ENCODE measurements at places on chromosomes 3 and 15. TPM values are rescaled to one million over a fixed set of nuclear protein-coding genes. Genes with fewer than 3 reads are reported as not detected.

- DNase-seq: no peak
Observed at GRCh38 chr3:122880173-122880572, 85.3 kb downstream of the SLC49A4 start.

Gene GRK7
- total RNA-seq: not detected

DNA sequence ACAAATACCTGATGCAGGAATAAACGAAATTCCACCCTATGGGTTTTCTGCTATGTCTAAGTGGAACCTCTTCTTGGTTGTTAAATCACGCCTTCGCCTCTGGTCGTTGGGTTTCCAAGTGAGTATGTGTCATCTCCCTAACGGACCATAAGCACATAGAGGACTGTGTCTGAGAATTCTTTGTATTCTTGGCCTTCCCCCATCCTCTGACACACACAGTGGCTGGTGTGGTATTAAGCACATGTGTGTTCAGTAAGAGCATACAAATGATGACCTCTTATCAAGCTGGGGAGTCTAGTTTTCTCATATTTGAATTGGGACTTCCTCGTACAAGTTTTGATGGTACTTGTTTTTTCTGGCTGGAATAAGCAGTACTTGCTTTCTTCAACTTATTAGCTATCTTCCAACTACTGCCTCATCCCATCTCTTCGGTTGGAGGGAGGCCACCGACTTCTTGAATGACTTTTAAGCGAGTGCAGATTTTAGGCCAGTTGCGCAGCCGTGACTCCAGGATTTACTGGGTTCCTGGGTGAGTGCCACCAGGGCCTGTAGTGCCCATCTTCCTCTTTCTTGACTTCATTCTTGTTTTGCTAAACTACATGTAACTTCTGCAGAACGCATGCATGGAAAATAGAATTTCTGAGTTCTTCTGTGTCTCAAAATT lies 240.2 kb downstream of the ADAMTS17 start:
- no peak for DNase-seq

DNA sequence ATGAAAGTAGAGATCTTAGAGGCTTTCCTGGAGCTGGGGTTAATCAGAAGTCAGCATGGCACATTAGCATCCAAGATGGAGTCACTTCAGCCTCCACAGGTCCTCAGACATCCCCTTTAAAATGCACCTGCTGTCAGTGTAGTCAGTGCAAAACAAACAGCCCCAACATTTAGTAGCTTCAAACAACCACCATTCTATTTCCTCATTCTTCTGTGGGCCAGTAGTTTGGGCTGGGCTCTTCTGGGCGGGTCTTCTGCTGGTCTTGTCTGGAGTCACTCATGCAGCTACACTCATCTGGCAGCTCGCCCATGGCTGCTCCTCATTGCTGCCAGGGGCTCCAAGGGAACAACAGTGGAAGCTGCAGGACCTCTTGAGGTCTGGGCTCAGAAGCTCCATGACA lies 99.9 kb downstream of the TLE3 start:
- DNase-seq: peak; percentile 56

GRCh38 chr15:34070003-34070402 lies 31.0 kb upstream of the AVEN start:
- DNase-seq: no peak

GRCh38 chr15:36707884-36708435 lies 128.5 kb downstream of the CDIN1 start:
- no peak for DNase-seq

GRCh38 chr3:150407051-150407807 lies 869 bp upstream of the TSC22D2 start:
- peak; percentile 60 for DNase-seq

Gene CD96
- not detected for total RNA-seq
